ENCODE measurements at places on chromosomes 6 and 20.

- DNase-seq, result no peak
These were observed 66.4 kb upstream of the STMND1 start for GRCh38 chr6:17035257-17036064.

GRCh38 chr6:38720295-38720694 is 5.2 kb downstream of the DNAH8 start:
- DNase-seq, result no peak

- no peak for DNase-seq
These were observed 8.8 kb downstream of the NR2E1 start for GRCh38 chr6:108174371-108175175.

DNA sequence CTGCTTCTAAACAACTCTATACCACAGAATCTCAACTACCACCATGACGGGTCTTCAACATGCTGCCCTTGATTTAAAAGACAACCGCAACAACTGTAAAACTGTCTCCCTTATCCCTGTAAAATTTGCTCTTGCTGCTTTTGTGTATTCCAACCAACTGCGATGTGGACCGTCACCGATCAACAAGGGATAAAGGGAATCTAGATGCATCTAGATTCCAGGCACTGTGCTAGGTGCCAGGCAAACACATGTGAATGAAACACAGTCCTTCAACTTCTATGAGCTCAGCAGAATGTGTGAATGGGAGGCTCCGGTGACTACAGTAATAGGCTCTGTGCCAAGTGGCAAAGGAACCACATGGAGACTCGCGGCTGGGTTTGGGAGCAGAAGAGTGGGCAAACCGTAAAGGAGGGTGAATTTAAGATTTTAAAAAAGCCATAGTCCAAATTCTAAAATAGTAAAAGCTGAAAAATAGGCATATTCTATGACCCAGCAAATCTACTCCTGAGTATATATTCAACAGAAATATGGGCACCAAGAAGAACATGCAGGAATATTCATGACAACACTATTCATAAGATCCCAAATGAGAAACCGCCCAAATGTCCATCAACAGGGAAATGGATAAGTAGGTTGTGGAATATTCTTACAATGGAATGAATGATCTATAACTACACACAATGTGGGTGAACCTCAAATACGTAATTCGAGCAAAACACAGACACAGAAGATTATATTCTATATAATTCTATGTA is 3.7 kb upstream of the PRND start:
- DNase-seq, result no peak

GRCh38 chr6:142322504-142323198 is 20.8 kb downstream of the ADGRG6 start:
- DNase-seq, result no peak

GRCh38 chr6:149060985-149061760 is 256.3 kb upstream of the TAB2 start:
- no peak for DNase-seq

GRCh38 chr20:47711046-47711752 is 74.1 kb downstream of the SULF2 start:
- no peak for DNase-seq

DNA sequence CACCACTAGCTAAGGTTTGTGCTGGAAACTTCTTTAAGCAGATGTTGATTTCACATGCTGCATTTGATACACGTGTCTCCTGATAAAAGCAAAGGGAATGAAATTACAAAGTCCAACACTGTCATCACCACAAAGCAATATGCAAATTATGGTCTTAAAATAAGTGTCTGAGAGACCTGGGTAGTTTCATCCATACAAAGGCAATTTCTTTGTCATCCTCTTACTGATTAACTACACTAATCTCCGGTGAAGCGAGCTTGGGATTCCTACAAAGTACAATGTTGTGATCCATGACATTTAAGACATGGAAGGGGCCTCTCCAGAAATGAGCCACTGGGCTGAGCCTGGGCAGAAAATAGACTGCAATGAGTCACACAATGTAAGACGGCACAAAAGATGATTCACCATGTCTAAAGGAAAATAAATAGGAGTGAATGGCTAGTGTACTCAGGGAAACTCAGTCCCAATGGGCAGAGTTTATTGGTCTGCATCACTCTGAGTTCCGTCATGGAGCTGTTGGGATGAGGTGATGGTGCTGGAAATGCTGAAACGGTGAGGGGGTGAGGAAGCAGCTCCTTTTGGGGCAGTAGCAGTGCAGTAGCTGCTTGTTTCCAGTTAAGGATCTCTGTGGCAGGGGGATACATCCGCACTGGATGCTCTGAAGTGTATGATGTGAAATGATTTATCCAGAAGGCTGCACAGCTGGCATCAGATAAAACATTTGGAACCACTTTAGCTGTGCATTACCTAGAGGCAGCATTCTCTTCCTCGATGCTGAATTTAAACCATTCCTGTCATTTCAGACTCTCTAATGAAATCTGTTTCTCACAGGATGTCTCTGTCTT is 103.3 kb downstream of the IBTK start:
- DNase-seq, result no peak

DNA sequence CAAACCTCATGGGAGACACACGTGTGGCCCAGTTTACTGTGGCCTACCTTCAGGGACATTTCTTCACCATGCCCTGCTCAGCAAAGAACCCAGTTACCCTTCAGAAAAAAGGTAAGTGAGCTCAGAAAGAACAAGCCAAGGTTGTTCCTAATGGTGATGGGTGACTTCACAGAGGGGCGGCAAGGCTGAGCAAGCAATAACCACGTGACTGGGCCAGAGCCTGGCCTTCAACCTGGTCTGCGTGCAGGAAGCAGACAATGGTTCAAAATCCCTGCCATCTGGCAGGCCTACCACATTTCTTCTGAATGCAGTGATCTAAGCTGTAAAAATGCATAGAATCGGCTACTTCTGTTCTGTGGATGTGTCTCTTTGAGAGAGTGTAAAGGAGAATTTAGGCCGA is 115.5 kb upstream of the CST7 start:
- DNase-seq, result no peak

DNA sequence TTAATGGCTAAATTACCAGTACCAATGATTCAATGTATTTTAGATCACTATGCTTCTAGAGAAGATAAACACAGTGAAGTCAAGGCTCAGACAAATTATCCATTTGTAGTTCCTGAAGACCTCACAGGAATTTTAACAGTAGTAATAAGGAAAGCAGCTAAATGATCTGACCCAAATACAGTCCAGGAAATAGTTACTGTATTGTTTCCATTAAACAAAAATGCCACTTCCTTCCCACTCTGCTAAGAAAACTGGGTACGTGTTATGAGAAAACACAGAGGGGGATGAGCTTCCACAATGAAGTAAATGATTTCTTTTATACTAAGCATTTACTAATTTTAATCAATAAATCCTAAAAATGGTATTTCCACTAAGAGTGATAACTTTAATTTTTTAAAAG is 127.9 kb downstream of the CDK19 start:
- DNase-seq, result no peak

DNA sequence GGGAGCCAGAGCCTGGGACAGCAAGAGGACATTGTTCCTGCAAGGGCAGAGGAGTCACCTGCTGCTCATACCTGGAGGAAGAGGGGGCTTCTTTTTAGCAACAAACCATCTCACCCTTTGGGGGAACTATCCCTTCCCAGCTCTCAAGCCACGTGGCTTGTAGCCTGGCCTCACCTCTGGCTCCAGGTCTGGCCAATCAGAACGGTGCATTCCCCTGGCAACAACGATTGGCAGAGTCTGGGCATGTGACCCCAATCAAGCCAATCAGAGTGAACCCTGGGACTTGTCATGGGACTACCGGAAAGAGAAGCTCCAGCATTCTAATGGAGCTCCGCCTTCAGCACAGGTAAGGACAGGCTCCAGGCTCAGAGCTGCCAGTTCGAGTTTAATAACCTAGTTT is 33.6 kb downstream of the KCNB1 start:
- no peak for DNase-seq

GRCh38 chr6:121584586-121585369 is 149.3 kb downstream of the GJA1 start:
- no peak for DNase-seq

DNA sequence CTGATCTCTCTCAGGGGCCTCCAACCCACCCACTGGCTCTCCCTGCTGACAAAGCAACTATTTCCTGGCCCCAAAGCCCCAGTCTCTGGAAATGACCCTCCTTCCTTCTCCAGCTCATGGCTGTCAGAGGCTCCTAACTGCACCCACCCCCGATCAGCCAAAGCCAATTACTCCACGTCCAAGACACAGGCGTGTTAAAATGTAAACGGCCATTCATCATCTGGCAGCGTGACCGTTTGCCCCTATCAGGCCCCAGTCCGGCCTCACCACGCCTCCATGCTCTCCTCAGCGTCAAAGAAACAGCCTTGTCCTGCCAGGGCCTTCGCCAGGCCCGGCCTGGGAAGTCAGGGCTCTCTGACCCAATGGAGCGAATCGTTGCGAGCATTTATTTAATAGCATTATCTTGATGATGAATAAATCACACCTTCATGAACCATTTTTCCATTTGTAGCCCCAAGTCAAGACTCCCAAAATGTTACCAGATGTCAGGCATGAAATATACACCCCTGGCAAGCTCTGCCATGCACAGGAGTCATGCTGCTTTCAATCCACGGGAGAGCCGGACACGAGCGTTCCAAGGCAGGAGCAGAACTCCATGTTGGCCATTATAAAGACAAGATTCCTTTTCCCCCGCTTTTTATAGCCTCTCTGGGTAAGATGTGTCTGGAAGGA is 17.7 kb downstream of the RIPOR3 start:
- DNase-seq, result no peak

DNA sequence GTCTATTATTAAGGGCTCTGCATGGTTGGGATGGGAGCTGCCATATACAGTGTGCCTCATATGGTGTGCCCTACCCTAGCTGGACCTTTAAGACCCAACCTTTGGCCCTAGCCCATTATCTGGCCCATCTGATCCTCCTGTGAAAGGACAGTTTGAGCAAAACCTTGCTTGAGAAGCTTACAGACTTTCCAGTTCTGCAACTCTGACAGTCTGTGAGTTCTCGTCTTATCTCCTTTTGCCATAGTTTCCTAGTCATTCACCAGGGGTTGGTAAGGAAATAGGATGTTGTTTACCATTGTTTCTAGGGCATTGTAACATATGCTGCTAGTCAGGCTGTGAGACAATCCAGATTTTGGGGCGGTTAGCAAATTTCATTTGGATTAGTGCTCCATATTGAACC is 17.2 kb downstream of the CTNNBL1 start:
- no peak for DNase-seq

DNA sequence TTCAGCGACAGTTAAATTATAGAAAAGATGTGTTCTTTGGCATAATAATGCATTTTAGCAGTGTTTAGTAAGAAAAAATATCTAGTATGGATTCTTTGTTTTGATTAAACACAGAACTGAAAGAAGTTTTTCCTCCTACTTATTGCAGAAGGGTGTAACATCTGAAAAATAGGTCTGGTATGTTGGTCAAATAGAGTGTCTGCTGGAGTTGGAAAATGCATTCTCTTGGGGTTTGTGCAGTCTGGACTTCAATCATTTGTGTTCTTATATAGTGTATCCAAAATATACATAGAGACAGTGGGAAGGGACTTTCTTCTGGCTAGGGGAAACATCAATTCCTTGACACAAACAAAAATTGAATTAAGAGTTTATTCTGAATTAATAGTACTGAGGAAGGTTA is 132.4 kb upstream of the MAN1A1 start:
- DNase-seq, result no peak

DNA sequence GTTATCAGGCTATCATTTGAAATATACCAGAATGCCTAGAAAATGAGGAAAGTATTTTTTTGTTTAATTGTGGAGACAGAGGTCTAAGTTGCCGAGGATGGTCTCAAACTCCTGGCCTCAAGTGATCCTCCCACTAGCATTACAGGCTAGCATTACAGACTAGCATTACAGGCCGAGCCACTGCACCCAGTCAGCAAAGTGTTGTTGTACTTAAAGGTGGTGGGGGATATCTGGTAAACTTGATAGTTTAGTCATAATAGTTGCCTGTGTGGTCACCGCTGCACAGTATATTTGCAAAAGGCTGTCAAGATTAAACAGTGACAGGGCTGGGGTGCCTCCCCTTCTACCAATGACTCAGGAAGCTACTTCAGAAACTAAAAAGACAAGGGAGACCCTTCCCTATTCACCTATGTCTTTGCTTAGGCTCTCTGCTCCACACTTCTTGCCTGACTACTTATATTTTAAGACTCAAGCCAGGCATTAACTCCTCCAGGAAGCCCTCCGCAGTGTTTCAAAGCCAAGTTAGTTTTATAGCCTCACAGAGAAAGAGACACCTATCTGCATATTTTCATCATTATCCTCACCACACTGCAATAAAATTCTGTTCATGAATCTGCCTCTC is 3.1 kb upstream of the AKIRIN2 start:
- no peak for DNase-seq

GRCh38 chr6:28747083-28747630 is 176.6 kb downstream of the TRIM27 start:
- no peak for DNase-seq

- no peak for DNase-seq
These were observed 28.1 kb downstream of the HM13 start for GRCh38 chr20:31542201-31542842.

- no peak for DNase-seq
These were observed 55.6 kb upstream of the ZMYND8 start for GRCh38 chr20:47412083-47412482.

GRCh38 chr20:51174536-51174935 is 151.6 kb upstream of the KCNG1 start:
- no peak for DNase-seq

DNA sequence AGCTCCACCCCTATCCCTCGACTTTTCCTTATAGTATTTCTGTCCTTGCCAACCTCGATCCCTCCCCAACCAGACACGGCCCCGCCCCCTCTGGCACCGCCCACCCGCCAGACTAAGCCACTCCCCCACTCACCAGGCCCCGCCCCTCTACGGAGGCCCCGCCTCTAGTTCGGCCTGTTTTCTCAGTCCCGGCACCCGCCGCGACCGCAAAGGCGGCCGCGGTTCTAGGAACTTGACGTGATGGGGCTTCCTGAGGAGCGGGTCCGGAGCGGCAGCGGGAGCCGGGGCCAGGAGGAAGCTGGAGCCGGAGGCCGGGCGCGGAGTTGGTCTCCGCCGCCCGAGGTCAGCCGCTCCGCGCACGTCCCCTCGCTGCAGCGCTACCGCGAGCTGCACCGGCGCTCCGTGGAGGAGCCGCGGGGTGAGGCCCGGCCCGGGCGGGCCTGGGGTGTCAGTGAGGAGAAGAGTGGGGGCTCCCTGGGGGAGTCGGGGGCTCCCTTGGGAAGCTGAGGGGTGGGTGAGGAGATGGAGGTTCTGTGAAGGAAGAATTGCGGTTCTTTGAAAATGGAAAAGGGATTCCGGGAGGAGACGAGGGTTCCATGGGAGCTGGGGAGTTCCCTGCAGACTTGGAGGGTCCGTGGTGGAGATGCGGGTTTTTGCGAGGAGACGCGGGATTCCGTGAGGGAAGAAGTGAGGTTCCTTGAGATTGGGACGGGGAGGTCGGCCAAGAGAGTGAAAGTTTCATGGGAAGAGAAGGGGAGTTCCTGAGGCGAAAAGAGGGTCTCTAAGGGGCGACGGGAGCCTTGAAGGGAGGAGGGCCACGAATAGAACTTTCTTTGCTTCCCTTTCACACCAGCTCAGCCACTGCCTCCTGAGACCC is at the start of gene ACSS2:
ACSS2 (plus strand) TSS at position 207 of the 877 bp plus-strand sequence; CDS start at position 241, 34 bp downstream.
- DNase-seq, result peak; percentile 97

DNA sequence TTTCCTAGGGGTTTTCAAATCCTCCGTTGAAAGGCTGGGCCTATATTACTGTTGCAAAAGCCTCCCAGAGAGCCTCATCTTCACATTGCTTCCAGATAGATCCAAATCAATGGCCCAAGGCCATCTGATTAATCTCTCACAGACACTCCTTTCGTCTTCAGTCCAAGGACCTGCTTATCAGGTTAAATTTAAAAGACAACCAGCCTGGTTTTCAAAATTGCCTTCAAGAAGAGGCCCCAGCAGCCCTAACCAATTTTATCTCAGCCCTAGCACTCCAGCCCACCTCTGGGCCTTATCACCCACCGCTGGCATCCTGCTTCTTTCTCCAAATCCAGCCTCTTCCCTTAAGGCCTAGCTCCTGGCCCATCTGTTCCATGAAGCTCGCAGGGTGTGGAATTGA is 15.5 kb upstream of the CCND3 start:
- no peak for DNase-seq

Measured in stimulated activated CD4-positive, alpha-beta T cell treated with anti-CD3 and anti-CD28 coated beads, Interleukin-4, amount 100 ng/mL, for 4 hours (primary cell).